ENCODE measurements at places on chromosomes 7 and 10.

DNA sequence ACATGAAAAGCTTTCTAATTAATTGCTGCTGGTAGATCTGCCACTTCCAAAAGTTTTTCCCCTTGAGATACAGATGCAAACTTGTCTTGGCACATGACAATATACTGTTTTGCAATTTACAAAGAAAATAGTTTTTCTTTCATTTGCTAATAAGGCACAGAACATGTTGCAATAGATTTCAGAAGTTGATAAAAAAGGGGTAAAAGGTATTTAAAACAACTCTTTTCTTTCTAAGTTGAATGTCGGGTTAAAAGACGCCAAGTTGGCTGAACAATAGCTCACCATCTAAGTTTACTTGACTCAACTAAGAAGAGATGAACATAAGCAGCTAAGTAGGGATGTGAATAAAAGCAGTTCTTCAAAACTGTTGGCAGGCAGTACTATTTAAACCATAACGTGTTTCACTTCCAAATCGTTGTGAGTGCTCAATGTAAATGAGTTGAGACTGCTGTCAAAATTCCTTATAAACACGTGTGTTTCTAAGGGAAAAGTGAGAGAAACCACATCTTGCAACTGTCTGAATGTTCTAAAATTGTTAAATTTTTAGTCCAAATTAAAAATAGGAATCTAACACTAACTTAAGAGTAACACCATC lies 14.5 kb upstream of the THSD7A start:
- no peak for DNase-seq

GRCh38 chr10:30208330-30208729 lies 140.7 kb downstream of the MTPAP start:
- DNase-seq: no peak

- DNase-seq: no peak
These were observed 128.7 kb downstream of the ELAPOR2 start for GRCh38 chr7:86930554-86931307.

DNA sequence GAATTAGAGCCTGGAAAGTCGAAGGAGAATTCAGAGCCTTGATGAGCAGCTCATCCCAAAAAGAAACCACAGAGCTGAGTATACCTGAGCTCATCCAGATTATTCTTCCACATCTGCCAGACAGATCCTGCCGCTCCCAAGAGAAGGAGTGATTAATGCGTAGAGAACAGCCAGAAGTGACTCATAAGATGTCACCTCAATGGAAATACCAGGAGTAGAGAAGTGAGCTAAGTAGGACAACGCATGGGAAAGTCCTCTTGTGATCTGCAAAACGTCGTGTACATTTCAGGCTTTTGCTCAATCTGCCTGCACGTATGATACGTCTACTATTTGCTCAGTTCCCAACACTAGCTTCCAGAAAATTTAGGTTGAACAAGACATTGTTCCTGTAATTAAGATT lies 230.5 kb upstream of the AUTS2 start:
- DNase-seq: no peak

DNA sequence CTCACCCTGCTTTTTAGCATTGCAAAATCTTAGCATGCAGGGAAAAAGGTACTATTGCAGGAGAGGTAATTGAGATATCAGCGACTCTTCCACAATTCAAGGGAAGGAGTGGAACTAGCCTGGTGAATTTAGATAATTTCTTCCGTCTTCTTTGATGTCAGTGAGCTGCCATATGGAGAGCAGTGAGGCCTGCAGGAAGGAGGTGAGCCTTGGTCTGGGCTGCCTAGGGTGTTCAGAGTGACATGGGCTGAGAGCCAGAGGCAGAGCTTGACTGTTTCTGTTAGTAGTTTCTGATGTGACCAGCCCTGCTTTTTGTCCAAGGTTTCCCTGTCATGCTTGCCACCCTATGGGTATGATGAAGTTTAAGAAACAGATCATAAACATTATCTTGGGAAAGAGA lies 28.6 kb downstream of the KAT6B start:
- no peak for DNase-seq

- DNase-seq: no peak
These were observed 15.6 kb downstream of the FAM107B start for GRCh38 chr10:14758994-14759664.

- DNase-seq: no peak
These were observed 43.6 kb downstream of the MDH2 start for GRCh38 chr7:76091506-76091905.

DNA sequence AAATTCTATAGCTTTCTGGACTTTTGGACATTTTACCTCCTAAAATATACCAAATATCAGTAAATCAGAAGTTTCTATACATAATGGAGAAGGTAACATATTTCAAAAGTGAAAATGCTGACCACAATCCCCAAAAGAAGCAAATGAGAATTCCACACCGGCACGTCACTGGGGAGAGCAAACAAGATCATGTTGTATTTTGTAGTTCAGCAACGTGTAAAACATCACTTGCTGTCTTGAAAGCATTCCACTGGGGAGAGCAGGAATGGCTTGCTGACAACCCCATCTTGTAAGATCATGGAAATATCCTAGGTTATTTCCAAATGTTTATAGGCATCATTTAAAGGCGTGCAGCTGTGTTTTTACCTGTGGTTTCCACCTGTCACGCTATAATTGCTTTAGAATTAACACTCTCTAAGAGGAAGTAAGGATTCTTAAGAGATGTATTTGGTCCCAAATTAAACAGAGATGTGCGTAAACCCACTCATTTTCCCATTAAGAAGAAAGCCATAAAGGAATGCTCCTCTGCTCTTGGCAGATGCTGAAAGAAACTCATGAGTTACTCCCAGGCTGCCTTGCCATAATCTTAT lies 397.1 kb upstream of the POT1 start:
- DNase-seq: no peak

DNA sequence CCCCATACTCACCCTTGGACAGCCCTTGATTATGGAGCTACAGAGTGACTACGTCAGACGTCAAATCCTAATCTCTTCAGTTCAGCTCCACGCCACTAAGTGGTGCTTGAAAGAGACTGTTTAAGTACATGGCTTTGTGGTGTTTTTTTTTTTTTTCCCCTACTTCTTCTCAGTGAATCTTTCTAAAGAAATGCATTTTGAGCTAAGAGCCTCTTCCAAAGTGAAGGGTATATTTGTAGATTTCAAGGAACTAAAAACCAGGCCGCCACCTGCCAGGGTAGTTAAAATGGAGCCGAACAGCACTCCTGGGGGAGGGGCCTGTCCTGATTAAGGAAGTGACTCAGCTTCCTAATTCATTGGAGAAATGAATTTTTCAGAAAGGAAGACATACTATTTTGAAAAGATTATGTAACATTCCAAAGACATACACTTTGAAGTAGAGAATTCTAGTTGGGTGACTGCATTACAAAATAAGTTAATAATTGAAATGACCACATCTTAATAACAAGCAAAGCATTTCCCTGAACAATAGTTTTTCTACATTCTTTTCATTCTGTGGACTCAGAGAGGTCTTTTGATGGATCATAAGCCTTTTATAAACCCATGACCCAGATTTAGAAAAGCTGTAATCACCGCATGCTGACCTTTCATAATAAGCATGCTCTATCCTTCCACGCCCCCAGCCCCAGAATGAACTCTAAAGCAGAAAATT lies 20.6 kb upstream of the VPS41 start:
- no peak for DNase-seq

DNA sequence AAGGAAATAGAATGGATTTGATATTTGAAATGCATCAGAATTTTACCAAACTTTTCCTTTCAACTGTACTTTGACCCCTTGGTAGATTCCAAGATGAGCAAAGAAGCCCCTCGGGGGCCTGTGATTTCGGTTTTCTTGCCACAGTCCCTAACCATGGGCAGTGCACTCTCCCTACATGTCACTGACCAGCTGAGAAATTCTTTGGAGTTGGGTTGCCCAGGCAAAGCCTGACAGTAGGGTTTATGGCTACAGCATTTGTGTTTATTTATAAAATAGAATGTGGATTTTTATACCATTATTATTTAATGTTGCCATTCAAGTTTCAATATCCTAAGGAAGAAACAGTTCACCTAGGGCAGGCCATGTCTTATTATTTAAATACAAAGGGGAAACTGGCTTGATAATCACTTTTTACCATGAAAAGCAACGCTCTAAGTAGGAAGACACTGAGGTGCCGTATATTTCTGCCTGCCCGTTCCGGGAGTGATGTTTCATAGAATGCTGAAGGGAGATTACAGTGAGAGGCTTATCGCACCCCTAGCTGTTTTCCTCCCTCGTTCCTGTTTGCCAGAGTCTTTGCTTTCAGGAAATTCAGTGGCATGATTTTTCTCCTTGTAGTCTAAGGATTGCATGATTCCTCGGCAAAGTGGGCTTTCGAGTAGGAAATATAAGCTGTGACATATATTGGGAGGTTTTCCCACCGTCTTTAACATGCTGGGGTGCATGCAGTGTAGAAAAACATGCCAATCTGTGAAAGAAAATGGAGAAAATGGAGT lies 35.8 kb downstream of the WIPF3 start:
- no peak for DNase-seq

DNA sequence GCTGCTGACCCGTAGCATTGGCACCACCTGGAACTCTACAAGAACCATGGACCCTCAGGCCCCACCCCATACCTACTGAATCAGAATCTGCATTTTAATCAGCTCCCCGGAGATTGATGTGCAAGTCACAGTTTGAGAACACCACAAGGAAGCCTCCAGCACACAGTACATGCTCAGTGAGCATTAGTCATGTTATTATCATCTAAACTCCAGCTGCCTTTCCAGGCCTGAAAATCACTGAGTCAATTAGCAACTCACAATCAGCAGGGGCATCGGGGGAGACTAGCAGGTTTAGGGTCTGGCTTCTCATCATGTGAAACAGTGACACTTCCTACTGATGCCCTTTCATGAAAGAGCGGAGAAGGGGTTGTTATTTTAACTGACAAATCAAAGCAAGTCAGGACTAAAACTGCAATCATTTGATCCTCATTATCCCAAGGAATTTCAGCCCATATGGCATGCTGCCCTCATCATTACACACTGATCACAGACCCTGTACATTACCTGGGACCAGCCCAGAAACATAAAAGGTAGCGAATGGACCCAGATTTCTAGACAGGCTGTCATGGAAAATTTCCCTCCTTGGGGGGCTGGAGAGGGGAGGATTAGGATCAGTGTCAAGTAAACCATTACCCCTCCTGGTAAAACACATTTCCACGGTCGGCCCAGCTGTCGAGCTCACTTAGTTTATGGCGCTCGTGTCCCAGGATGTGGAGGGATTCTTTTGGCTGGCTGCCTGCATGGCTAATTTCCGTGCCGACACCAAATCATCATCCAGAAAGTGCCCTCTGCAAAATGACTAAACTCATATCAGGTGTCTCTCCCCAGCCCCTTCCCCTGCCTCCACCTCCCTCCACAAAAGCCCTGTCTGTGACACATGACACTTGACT lies 122.8 kb downstream of the PRLHR start:
- no peak for DNase-seq

DNA sequence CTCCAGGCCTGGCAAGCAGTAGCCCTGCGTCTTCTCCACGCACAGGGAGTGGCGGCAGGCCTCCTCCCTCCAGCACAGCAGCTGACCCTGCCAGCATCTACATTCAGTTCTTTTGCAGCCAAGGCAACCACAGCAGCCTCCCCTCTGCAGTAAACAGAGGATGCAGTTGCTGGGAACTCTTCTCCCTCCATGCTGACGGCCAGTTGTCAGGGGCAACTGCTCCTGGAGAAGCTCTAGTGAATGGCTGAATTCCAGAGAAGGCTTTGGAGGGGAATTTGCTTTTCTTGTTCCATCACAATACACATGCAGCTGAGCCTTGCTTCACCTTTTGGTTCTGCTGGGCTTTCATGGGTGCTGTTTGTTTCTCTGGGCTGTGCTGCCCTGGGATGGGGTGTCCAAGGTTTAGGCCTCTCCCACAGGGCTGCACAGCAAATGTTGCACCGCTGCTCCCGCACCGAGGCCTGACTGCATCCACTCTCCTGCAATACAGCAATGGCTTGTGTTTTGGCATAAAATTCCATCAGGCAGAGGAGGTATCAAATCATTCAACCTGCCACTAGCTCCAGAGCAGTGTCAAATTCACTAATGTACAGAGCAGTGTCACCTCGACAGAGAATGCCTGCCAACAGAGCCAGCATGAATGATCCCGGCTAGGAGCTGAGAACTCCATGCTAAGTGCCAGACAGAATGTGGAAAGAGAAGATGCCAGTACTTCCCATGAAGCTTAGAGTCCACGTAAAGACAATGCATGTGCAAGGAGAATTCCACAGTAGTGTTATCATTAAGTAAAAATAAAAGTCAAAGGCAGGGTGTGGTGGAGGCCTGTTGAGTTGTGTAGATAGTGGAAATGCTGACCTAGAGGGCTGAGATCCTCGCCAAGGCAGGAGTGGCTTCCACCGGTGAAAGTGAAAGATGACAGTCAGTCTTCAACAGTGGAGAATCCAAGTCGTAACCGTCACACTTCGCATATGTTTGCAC lies 399.6 kb downstream of the DPP6 start:
- peak; percentile 80 for DNase-seq

- DNase-seq: no peak
These were observed 1.9 kb downstream of the COBL start for GRCh38 chr7:51314726-51315125.

- DNase-seq: no peak
These were observed 267.8 kb downstream of the BICC1 start for GRCh38 chr10:58780476-58780875.

DNA sequence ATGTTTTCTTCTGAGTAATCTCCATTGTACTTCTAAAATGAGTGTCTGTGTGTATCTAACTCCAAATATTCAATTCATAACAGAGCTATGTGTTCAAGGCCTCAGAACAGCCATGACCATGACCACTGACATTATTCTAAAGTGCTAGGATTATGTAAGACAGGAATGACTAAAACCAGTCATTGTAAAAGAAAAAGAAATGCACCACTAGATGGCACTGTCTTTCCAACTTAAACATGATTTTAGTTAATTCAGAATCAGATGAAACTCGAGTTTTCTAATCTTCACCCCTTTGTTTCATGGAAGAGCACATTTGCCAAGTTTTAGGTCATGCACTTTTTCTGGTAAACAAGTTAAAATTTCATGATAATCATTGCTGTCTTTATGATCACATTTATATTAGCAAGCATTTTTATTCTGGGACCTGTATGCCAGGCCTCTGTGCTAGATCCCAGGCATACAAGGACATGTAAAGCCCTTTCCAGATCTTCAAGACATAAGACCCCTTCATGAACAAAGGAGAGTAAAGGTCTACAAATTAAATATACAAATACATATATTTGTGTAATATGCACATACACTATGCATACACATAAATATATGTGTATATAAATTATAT lies 26.1 kb upstream of the RSU1 start:
- peak; percentile 87 for DNase-seq

- DNase-seq: no peak
These were observed 55.5 kb upstream of the ODAD2 start for GRCh38 chr10:28054228-28054860.
